ENCODE measurements at places on chromosomes 7 and 10.

GRCh38 chr7:129556607-129557133 lies 54.3 kb downstream of the SMKR1 start:
- DNase-seq = no peak

DNA sequence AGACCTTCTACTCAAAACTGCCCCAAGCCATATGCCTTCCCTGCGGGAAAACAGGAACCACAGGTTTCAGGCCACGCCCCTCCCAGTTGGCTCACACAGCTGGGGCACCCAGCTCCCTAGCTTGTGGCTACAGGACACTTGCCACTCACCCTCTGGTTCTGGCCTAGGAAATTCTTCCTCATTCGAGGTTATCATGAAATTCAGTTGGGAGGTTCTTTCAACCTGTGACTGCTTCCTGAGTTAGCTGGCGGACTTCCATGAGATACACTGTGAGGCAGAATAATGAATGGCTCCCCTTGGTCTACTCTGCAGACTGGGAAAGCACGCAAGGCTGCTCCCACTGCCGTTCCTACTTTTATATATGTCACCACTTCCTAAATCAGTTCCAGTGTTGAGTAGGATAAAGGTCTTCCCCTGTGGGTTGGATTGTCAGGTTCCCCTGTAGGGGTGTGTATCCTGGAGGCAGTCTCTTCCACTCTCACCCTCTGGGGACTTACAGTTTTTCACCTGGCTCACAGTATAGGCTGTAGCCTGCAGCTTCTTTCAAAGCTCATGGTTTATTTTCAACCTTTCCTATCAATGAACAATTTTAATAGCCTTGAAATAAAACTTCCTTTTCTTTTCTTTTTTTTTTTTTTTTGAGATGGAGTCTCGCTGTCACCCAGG lies 37.0 kb downstream of the GPR22 start:
- DNase-seq = no peak

DNA sequence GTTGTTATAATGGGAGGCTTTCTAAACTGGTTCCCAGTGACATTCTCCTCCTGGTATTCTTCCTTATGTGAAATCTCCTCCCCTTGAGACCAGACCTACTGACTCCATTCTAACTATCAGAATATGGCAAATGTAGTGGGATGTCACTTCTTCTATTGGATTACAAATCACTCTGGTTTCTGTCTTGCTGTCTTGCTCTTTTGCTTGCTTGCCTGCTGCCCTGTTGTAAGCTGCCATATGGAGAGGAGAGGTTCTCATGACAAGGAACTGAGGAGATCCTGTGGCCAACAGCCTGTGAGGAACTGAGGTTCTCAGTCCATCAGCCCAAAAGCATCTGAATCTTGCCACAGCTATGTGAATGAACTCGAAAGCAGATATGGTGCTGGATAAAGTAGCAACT lies 4.7 kb upstream of the NRCAM start:
- DNase-seq = no peak

DNA sequence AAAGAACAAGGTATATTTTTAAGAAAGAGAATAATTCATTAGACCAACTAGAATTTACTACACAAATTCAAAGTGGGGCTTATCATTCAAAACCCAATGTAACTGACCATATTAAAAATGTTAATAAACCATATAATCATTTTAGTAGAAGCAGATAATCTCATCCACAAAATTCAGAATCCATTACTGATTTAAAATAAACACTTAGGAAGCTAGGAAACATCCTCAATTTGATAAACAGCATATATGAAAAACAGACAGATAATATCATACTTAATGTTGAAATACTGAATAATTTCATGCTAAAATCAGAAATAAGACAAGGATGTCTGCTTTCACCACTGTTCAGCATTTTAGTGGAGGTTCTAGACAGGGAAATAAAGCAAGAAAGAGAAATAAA lies 902.8 kb upstream of the PHF14 start:
- DNase-seq = no peak

- no peak for DNase-seq
These were observed 2.2 kb downstream of the MAFK start for GRCh38 chr7:1532456-1533254.

- DNase-seq = no peak
These were observed 15.6 kb downstream of the COBL start for GRCh38 chr7:51300762-51301674.

GRCh38 chr10:10294881-10295529 lies 722.7 kb upstream of the CELF2 start:
- no peak for DNase-seq

DNA sequence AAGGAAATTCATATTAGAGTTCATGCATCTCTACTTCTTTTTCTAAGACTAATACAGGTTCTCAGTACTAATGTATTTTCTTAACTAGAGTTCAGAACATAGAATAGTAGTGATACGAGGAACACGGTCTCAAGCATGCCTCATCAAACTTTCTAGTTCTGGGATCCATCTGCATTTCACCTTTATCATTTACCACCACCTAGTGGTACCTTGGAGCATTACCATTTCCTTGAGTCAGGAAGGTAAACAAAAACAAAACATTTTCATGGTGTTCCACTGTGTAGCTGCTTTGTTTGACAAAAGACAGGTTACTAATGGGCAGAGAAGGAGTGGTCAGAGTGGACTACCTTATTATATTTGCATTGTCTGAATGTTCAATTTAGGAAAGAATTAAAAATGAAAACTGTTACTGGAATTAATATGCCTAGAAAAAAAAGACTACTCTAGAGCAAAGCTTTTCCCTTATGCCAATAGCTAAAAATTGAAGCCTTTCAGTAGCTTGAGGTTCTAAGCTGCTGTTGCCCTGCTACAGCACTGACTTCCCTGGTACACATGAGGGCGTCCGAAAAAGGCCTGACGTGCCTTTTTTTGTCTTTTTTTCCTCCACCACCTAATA lies 44.5 kb downstream of the STARD3NL start:
- no peak for DNase-seq

DNA sequence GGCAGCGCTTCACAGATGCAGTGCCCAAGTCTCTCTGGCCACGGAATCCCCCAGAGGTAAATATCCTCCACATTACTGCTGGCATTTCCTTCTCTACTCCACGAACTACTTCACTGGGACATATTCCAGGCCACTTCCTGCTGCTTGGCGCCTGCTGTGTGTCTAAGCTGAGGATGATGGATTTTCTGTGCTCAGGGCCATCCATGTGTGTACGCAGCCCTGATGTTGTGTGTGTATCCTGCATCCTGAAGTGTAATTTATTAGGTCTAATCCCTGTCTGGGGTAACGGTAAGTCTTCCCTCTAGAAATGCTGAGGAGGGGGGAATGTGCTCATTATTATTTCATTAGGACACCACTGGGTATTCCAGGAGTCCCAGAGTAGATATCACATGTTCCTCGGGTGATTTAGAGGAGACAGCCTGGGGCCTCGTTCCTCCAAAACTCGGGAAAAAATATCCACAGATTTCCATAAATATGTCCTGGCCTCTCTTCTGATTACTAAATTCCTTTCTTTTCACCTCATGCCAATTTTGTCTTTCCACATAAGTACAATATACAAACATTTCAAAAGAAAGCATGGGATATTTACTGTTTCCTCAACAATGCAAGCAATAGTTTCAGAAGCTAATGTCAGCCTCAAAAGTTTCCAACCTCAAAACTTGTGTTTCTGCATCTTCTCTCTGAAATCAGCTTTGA lies 25.5 kb upstream of the HABP2 start:
- DNase-seq = no peak

DNA sequence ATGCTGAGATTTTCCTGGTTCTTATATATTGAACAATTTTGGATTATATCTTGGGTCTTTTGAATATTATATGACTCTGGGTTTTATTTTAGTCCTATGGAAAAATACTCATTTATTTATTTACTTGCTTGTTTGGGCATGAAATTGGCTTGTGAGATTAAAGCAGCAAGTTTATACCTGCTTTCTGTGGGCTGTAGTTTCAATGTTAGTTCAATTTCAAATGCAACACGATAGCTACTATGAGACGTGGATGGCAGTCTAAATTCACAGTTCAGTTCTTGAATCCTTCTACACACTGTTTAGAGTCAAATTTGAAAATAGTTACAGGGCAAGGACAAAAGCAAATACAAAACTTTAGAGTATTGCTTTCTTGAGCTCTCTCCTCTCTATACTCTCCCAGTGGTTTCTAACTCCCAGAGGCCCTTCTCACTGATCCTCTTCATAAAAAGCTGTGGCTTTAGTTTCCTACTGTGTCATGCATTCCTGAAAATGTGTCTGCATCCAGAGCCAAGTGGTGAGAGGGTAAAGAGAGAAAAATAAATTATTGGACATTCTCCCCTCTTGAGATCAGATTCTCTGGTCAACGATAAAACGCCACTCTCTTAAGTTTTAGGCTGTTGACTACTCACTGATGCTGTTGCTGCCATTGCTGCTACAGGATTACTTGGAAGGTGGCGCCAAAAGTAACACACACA lies 34.4 kb downstream of the POLR1F start:
- no peak for DNase-seq

DNA sequence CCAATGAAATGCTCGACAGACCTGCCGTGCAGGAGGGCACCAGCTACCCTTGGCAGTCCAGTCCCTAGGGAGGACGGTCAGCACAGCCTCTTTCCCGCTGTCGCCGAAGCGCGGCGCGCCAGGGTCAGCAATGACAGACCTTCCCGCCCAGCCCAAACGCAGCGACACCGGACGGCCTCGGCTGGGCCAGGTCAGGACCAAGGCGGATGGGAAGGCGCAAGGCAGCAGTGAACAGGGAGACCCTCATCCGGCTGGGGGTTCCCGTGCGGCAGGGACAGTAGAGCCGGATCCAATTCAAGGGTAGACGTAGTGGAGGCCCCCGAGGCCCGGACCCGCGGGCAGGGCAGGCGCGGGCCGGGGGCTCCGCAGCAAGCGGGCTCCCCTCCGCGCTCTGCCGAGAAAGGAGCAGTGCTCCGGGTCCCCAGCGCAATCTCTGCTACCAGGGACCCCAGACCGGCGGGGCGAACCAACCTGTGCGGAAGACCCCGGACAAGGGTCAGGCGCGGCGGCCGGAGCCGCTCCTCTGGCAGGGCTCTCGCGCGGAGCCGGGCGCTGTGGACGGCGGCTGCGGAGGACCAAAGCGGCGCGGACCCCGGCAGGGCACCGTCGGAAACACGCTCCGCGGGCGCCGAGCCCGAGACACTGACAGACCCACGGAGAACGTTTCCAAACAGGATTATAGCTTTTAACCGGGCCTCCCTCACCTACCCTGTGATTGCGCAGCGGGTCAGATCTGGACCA lies at the start of gene SEC31B:
Gene SEC31B, minus strand, starts transcription at position 551 of the 741 bp plus-strand sequence. CDS start 2,909 bp downstream, outside the sequence.
- no peak for DNase-seq

DNA sequence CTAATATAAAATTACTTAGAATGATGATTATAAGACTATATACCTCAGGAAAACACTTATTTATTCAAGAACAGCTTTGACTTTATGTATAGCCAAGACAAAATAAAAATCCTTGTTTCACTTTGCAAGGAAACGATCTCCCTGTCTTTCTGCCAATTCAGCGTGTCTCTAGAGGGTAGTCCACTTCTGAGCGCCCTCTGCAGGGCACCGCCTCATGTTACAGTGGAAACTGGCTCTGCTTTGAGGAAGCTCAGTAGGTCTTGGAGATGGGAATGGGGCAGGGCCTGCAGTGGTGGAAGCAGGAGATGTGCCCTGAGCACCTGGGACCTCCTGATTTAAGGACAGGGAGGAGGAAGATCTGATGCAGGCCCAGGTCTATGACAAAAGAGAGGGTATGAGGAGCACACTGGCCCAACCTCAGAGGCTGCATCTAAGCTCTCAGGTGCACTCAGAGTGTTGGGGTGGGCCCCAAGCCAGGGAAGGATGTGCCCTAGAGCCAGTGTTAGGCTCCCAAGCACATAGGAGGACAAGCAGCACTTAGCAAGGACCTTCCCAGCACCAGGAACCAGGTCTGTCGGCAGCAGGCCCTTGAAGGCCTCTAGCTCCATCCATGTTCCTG lies 481.0 kb downstream of the TNS3 start:
- DNase-seq = no peak

GRCh38 chr10:132276179-132276675 lies 31.5 kb downstream of the STK32C start:
- DNase-seq = no peak

GRCh38 chr7:121494516-121494915 lies 98.4 kb upstream of the FAM3C start:
- DNase-seq = no peak

DNA sequence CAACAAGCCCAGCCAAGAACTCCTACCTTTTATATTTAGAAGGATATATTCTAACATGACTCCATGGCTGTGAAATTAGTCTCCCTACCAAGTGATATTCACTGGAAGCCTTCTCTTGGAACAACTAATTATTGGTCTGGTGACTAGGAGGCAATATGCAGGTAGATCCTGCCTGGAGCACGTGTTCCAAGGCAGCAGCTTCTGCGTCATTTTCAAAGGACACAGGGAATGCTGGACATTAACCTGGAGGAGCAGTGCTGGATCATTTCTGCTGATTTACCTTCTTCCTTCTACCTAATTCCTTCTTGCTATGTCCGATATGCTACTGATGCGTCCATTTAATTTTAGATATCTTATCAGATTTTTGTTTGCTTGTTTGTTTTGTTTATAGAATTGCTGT lies 5.6 kb downstream of the AKR1D1 start:
- DNase-seq = no peak

- DNase-seq = no peak
These were observed 47.6 kb upstream of the ZPBP start for GRCh38 chr7:50140688-50141087.

DNA sequence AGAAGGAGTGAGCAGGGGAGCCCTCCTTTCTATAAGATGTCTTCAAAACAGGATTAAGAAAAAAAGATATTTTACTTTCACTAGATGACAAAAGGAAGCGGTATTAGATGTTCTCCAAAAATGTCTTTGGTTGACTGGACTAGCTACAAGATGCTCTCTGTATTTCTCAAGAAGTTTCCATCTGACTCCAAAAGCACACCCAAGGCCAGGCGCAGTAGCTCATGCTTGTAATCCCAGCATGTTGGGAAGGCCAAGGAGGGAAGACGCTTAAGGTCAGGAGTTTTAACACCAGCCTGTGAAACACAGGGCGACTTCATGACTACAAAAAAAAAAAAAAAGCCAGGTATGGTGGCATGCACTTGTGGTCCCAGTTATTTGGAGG lies 84.5 kb downstream of the PIP4K2A start:
- no peak for DNase-seq

- DNase-seq = no peak
These were observed 7.0 kb downstream of the AIMP2 start for GRCh38 chr7:6015917-6016652.

DNA sequence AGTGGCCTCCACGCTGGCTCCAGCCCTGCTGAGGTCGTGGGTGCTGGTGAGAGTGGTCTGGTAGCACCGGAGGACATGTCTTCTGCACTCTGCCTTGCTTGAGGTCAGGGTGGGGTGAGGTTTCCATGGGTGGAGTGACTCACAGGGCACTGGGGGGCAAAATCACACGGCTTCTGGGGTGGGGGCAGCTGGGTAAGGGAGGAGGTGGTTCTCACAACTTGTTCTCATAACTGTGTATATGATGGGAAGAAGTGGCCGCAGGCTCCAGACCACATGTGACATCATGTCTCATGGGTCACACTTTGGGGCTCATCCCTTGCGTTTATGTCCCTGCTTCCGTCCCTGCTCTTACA lies 884 bp upstream of the PRF1 start:
- DNase-seq = no peak
